Mammary microvascular endothelial cell (primary cell): ENCODE measurements at places on chromosomes 13 and 19. TPM values are rescaled to one million over a fixed set of nuclear protein-coding genes. Genes with fewer than 3 reads are reported as not detected.

Gene PSG11
- total RNA-seq = not detected in 2 replicates

Gene PNMA8A
- 0.80 and 0.84 TPM in 2 replicates for total RNA-seq

Gene COL4A2
- 806 and 824 TPM in 2 replicates for total RNA-seq

Gene RAB11B
- 18.7 and 22.5 TPM in 2 replicates for total RNA-seq

Gene ERCC1
- 89.7 and 103 TPM in 2 replicates for total RNA-seq

Gene MAMSTR
- 0.67 and 1.6 TPM in 2 replicates for total RNA-seq
